ENCODE measurements at places on chromosomes 1 and 21.

DNA sequence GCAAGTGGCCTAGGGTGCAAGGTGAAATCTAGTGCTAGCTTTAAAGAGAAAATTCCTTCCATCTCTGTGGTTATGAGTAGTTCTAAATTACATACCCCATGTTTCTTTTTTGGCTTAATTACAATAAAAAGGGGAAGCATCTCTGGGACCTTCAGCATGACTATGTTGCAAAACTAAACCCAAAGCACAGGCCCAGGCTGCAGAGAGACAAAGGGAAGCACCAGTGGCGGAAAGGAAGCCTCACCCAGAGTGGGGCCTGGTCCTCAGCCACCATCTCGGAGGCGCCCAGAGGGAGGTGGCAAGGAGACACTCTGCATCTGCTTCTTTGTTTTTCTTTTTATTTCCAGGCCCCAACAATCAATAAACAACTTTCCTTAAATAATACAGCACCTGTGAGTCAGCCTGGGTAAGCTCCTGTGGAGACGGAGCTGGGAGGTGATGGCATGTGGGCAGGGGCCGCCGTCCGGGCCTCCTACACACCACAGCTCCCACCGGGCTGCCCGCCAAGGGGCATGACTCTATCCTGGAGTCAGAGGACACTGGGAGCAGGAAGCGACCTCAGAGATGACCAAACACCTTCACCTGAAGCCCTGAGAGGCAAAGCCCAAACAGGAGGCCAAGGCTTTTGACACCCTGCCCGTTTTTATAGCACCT, 21.7 kb downstream of the ITPKB start:
- no peak for DNase-seq

- DNase-seq = no peak
Observed at GRCh38 chr1:160217481-160218051, 12.4 kb downstream of the PEA15 start.

- no peak for DNase-seq
Observed at GRCh38 chr1:47782414-47783166, 214.6 kb downstream of the TRABD2B start.

GRCh38 chr1:214165850-214166374, 115.0 kb upstream of the SMYD2 start:
- no peak for DNase-seq

GRCh38 chr1:197776351-197777105, 1.2 kb upstream of the DENND1B start:
- DNase-seq = no peak

DNA sequence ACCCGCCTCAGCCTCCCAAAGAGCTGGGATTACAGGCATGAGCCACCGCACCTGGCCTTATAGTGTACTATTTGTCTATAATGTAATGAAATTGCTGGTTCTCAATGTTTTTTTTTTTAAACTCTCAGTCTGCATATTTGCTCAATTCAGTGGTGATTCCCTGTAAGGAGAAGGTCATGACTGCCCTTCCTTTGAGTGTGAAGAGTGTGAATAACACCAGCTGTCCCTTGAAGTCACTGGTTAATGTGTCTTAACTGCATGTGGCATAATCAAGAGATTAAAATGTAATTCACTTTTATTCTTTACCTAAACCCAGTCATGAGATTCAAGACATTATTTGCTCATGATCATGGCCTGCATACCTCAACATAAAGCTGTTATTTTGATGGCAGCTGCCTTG, 30.5 kb downstream of the MTF2 start:
- no peak for DNase-seq

Data from GM12864 (cell line).